Stimulated activated CD4-positive, alpha-beta T cell treated with anti-CD3 and anti-CD28 coated beads, Interleukin-1b, Interleukin-23, amount 100 ng/mL, for 1 hour (primary cell): ENCODE measurements at places on chromosomes 3 and 15.

GRCh38 chr3:69970827-69971226, 28.7 kb upstream of the SAMMSON start:
- DNase-seq: no peak

DNA sequence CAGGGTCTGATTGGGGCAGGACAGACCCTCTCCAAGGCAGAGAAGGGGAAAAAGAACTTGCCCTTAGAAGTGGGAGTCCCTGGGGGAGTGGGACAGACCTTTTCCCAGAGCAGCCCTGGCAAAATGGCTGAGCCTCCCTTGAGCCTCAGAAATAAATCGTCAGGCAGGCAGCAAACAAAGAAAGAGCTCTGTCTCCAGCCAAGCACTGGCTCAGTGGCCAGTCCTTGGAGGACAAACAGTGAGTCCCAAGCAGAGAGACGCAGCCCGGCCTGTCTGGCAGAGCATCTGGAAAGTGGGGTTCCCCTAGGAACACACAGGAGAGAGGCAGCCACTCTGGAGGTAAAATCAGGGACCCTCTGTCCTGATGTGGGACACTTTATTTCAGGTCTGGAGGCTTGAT, 1.8 kb downstream of the SLC6A1 start:
- no peak for DNase-seq

DNA sequence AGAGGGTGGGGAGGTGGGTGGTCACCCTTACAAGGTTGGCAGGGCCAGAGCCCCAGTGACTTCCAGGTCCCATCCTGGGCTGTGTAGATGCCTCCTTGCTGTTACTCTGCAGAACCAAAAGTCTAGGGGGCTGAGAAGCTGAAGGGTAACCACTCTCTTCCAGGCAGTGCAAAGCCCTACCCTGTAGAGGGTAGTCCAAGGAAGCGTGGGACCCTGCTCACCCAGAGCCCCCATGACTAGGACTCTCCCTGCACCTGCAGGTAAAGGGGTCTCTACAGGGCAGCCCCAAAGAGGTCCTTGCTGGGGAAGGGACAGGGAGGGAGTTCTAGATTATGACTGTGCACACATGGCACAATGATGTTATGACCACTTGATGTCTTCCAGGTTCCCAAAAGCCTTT, 14.2 kb downstream of the GHRL start:
- DNase-seq: no peak

DNA sequence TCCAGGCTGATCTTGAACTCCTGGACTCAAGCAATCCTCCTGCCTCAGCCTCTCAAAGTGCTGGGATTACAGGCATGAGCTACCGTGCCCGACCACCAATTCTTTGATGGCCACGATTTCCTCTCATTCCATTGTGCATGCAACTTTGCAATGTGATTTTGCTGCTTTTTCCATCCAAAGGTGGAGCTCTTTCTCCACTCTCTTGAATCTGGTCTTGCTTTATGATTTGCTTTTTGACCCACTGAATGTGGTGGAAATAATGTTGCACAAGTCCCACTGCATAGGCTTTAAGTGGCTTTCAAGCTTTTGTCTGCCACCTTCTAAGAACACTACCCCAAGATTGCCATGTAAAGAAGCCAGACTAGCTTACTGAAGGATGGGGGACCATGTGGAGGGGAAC, 10.6 kb downstream of the RPS27L start:
- no peak for DNase-seq

GRCh38 chr3:39933986-39934693, 124.7 kb downstream of the MYRIP start:
- no peak for DNase-seq

DNA sequence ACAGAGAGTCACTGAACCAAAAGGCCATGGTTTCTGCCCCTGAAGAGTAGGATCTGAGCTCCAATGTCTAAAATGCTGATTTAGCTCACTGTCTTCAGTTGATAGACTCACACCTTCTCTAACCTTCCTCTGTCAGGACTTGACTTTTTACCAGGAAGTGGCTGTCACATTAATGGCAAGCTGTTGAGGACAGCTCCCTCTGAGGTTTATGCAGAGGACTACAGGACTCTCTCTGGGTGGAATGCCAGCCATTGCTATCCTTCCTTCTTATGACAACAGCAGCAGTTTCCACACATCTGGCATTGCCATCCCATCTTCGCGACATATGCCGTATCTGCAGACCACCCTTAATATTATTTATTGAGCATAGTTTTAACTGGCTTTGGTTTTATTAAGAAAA, 103.8 kb upstream of the PRICKLE2 start:
- no peak for DNase-seq

DNA sequence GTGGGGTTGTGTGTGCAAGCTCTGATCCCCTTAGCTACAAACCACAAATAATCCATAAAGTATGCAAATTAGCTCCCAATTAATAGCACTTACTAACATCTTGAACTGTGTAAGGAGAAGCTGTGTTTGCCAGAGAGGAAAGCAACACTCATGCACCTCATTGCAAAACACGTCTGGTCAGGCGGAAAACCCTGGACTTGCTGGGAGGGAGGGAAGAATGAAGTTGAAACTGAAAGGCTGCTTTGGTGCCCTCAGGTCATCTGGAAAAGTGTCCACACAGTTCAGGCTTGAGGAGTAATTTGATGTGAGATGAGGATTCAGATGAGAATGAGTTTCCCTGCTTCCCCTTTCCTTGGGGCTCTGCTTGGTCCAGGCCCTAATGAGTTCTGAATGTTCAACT, 185.5 kb upstream of the ANKRD28 start:
- DNase-seq: no peak

- DNase-seq: no peak
Observed at GRCh38 chr3:176463610-176464009, 733.7 kb downstream of the TBL1XR1 start.

DNA sequence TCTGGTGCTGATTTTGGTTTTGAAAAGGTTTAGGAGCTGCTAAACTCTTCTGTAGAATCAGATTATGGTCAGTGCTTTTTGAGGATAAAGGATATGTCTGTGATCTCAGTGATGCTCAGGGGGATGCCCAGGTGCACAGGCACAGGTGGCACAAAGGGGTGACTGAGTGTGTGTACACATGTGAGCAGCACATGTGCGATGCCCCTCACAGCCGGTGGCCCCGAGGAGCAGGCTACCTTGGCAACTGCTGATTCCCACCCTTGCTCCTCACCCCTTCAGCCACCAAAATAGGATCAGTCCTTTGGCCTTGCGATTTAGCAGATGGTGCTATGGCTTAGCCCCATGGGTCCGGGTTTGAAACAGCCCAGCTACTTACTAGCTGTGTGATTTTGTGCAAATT, 51.1 kb downstream of the POMGNT2 start:
- DNase-seq: no peak

DNA sequence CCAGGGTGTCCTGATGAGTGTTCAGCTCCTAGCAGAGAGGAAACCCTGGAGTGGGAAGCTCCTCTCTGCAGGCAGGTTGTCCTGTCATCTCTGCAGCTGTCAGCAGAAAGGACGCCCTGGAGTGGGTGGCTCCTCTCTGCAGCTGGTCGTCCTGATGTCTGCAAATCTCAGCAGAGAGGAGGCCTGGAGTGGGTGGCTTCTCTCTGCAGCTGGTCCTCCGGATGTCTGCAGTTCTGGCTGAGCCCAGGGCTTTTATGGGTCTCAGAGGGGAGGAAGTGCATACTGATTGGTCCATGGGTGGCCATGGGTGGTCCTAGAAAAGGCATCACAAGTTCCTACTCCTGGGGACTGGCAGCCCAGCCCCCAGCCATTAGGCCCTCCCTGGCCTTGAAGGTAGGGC, 102.6 kb upstream of the BNIP2 start:
- DNase-seq: no peak

- DNase-seq: no peak
Observed at GRCh38 chr3:169529013-169529412, 134.5 kb downstream of the MECOM start.

DNA sequence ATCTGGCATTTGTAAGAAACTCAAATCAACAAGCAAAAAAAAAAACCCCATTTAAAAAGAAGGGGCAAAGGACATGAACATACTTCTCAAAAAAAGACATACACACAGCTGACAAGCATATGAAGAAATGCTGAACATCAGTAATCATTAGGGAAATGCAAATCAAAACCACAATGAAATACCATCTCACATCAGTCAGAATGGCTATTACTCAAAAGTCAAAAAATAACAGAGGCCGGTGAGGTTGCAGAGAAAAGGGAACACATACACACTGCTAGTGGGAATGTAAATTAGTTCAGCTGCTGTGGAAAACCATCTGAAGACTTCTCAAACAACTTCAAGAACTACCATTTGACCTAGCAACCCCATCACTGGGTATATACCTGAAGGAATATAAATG, 199.4 kb upstream of the THBS1 start:
- DNase-seq: no peak

DNA sequence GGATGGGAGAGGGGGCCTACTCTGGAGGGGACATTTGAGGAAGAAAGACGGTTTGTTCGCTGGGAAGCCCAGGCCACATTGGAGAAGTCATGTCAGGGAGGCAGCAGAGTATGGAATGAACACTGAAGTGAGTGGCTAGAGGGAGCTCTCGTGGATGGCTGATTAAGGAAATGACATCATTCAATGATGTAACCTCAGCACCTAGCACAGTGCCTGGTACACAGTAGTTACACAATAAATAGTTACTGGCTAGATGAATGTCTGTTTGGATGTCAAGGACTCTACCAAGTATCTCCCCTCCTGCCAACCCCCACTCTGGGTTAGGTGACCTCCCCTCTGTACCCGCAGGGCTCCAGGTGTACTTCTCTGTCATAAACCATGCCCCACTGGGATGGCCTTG, 121.1 kb downstream of the CLSTN2 start:
- no peak for DNase-seq

DNA sequence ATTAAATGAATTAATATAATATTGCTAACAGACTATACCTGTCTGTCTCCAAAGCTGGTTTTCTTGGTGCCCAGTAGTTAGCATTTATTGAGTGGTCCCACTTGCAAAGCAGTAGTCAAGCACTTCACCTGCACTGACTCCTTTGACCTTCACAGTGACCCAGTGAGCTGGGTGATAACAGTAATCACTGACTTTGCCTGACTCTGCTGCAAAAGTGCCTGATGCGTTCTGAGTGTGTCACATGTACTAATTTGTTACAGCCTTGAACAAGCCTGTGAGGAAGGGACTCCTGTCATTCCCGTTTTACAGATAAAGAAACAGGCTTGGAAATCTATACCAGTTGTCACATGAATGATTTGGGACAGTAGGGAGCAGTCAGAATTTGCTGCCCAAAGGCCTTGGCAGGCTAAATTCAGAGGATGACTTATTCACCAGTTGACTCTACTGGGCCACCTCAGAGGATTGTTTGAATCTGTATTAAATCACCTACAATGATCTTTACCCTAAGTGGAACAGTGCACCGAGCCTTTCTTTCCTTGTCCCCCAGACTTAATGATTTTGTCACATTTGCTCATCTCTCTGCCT, 116.6 kb upstream of the PLXNA1 start:
- no peak for DNase-seq

- DNase-seq: no peak
Observed at GRCh38 chr3:24393316-24393715, 101.3 kb downstream of the THRB start.

- DNase-seq: no peak
Observed at GRCh38 chr3:62682826-62683225, 192.4 kb downstream of the CADPS start.

DNA sequence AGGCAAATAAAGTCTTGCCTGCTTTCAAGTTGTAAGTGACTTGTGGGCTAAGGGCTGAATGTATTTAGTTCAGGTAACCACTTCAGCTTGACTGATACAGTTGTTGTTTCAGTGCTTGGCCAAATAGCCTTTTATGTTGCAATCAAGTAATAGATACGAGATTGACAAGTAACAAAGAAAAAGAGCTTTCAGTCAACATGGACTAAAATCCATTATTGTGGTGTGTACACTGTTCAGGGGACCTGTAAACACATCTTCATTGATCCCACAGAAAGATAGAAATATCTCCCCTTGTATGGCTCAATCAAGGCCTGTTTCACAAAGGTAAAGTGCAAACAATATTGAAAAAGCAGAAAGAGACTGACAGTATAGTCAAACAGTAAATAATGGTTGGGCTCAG, 224.8 kb upstream of the TMCO5A start:
- DNase-seq: no peak

- DNase-seq: no peak
Observed at GRCh38 chr3:184059424-184059823, 6.6 kb downstream of the HTR3C start.

DNA sequence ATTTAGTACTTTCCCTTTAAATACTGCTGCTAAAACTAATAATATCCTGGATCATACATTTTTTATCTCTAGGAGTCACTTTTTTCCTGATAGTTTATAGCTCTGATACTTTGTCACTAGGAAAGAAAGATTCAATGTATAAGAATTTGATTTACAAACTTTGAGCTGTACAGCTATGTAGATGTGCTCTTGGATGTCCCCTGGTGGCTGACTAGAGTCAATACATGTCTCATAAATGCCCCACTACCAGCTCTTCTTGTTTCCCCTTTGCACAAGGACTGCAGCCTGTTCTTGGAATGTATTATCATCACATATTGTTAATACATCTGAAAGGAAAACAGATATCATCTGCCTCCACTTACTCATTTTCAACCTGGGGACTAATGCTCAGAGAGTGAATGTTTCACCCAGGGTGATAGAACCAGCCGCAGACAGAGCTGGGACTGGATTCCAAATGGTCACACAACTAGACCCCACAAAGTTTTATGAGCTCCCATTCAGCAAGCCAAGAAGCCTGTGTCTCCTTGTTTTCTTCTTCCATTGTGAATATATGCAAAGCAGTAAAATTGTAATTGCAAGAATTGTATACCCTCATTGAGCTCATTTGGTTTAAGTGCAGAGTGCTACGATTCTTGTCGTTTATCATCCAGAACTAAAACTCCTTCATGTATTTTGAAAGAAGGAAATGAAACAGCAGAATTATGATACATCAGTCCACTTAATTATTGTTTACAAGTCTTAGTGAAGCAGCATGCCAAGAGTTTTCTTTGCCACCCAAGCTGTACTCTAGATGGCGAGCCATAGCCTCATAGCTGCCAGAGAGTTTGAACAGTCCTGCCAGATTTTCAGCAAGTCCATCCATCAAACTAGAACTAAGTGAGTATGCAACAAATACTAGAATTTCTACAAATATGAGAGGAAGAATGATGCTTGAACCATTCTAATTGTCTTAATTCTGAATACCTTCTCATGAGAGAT, 261.6 kb upstream of the LMCD1 start:
- DNase-seq: no peak

DNA sequence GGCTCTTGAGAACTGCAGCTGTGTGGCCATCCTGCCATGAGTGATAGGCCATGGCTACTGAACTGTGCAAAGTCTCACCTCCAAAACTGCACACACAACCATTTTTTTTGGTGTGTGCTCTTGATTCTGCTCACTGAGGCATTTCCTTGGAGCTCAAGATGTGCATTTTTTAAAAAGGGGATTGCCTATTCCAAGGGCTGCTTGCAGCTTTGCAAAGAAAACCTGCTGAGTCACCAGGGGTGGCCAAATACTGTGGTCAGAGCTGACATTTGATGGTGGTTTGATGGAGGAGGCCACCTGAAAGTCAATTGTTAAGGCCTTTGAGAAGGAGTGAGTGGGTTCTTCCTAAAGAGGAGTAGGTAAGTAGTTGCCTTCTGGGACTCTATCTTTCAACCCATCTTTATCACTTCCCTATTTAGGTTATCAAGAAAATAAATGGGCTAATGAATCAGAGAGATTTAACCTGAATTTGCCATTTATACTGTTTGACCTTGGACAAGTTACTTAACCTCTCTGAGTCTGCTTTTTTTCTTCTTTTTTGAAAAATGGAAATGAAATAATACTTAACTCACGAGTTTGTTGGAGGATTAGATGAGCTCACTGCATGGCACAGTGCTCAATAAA, 87.9 kb downstream of the CHST2 start:
- DNase-seq: no peak
